ENCODE measurements at places on chromosomes 7 and 10.
A peak's percentile ranks its signal among the peaks of the same experiment; 100 is the strongest.

GRCh38 chr7:119482671-119483070 lies 790.3 kb upstream of the KCND2 start:
- no peak for DNase-seq

DNA sequence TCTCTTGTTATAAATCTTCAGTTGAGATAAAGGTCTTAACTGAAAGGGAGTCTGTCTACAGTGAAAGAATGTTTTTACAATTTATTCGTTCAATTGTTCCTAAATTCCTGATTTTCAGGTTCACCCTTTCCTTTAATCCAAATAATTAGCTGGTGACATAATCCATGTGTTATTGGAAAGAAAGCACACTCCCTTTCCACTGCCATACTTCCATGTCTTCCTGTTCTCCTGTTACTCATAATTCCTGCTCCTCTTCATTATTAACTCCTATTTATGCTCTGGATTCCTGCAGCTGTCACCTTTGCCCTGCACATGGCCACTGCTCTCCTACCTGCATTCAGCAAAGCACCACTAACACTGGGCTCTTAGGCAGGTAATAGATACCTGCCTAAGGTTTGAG lies 40.0 kb upstream of the FAM3C start:
- no peak for DNase-seq

GRCh38 chr7:2044883-2045471 lies 187.8 kb downstream of the MAD1L1 start:
- DNase-seq = no peak

GRCh38 chr7:2540641-2541051 lies 14.7 kb downstream of the BRAT1 start:
- DNase-seq = no peak

GRCh38 chr10:7287377-7287776 lies 123.5 kb downstream of the SFMBT2 start:
- no peak for DNase-seq

DNA sequence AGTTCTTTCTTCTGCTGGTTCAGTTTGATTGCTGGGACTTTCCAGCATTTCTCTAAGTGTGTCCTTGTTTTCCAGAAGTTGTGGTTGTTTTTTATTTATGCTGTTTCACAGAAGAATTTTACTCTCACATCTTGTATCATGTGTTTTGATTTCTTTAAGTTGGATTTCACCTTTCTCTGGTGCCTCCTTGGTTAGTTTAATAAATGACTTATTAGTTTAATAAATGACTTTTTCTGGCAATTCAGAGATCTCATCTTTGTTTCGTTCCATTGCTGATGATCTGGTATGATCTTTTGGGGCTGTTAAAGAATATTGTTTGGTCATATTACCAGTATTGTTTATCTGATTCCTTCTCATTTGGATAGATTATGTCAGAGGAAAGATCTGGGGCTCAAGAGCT lies 59.8 kb upstream of the CYP2C9 start:
- no peak for DNase-seq

- no peak for DNase-seq
Observed at GRCh38 chr10:118003126-118003525, 43.6 kb downstream of the RAB11FIP2 start.

- no peak for DNase-seq
Observed at GRCh38 chr7:75604408-75604807, 112.3 kb downstream of the SPDYE5 start.

- DNase-seq = no peak
Observed at GRCh38 chr10:104819731-104820130, 178.6 kb downstream of the SORCS3 start.

- no peak for DNase-seq
Observed at GRCh38 chr10:126686268-126686667, 15.8 kb upstream of the C10orf90 start.

- DNase-seq = no peak
Observed at GRCh38 chr7:6340241-6340640, 67.8 kb upstream of the CYTH3 start.

DNA sequence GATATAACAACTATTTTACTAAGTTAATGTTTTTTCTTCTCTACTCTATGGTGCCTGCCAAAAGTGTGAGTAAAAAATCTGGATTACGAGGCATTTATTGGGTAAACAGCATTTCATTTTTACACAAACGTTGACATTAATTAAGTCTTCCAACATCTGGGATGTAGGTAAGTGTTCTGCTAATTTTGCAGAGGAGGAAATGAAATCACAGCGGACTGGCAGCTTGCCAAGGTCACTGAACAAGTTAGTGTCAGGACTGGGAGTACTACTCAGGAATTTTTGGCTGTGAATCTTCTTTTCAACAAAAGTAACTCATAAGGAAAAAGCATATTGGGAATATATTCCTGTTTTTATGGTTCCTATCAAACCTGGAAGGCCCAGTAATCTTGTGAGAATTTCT lies 612.1 kb upstream of the FZD8 start:
- no peak for DNase-seq

DNA sequence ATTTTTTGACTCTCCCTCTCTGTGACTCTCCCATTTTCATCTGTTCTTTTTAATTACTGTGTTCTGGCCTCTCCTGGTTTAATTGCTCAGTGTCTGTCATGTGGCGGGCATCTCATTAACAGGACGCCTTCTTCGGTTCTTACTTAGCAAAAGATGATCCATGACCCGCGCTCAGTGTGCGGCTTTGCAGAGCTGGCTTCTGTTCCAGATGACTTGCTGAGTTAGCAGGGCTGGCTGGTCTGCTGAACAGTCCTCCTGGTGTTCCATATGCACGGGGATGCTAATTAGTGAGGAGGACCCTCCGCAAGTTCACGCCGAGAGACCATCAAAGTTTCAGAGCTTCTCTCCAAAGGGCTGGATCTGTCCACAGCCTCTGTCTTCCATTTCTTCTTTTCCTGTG lies 258.6 kb upstream of the MKI67 start:
- DNase-seq = no peak

DNA sequence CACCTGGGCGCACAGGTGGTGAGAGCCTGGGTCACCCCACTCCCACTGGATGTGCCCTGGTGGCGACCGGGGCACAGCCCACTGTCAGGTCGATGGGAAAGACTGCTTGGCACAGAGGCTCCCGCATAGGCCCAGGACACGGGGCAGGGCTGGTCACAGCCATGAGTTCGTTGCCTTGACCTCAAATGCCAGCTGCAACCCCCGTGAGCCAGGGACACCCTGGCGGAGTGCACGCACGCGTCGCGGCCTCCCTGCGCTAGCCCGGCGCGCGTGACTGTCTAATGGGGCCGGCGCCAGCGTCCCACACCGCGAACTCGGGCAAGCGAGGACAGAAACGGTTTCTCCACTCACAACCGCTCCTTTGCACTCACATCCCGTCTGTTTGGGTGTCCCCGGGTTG lies 267.4 kb downstream of the USP6NL start:
- no peak for DNase-seq

DNA sequence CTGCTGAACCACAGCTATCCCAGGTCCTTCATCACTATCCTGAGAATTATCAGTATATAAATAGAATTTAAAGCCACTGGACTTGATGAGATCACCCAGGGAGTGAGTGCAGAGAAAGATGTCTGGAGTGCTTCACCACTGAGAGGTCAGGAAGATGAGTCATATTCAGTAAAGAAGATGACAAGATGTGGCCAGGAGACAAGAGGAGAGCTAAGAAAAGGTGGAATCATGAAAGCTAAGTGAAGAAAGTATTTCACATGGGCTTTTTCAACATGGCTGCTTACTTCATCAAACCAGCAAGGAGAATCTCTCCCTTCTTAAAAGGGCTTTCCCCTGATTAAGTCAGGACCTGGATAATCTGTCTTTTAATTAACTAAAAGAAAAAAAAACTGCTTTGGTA lies 9.1 kb upstream of the PRKAR2B start:
- DNase-seq = no peak

GRCh38 chr10:14409856-14410458 lies 79.2 kb upstream of the FRMD4A start:
- DNase-seq = peak; percentile 36

- no peak for DNase-seq
Observed at GRCh38 chr10:48881937-48882336, 57.7 kb downstream of the LRRC18 start.

- no peak for DNase-seq
Observed at GRCh38 chr7:75804004-75804403, 9.6 kb downstream of the CCL24 start.

GRCh38 chr10:79195091-79195923 lies 126.5 kb downstream of the ZMIZ1 start:
- peak; percentile 56 for DNase-seq
